ENCODE measurements at places on chromosomes 3 and 15.

GRCh38 chr3:116614795-116615362 is 94.7 kb upstream of the TUSC7 start:
- DNase-seq = no peak

DNA sequence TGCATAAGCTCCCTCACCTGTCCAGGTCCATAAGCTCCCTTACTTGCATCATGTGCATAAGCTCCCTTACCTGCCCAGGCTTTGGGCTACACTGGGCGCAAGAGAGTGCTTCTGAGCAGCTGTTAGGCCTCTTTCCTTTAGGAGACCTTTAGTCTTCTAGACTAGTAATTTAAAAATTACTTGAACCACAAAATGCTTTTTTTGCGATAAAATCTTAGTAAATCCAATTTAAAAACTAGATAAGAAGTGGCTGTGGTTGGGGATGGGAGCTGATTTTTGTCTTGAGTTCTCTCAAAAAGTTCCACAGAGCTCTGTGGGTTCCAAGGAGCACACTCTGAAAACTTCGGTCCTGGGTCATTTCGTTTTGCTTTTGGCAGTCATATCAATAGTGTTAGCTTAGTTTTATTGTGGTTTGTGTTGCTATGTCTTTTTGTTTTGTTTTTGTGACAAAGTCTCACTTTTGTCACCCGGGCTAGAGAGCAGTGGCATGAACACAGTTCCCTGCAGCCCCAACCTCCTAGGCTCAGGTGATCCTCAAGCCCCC is 6.7 kb downstream of the CEMIP start:
- no peak for DNase-seq

- DNase-seq = no peak
These were observed 154.0 kb upstream of the BCL6 start for GRCh38 chr3:187899246-187899645.

GRCh38 chr15:75063889-75064288 is 40.5 kb downstream of the PPCDC start:
- no peak for DNase-seq

- DNase-seq = no peak
These were observed 44.7 kb downstream of the FAM43A start for GRCh38 chr3:194730365-194730764.

DNA sequence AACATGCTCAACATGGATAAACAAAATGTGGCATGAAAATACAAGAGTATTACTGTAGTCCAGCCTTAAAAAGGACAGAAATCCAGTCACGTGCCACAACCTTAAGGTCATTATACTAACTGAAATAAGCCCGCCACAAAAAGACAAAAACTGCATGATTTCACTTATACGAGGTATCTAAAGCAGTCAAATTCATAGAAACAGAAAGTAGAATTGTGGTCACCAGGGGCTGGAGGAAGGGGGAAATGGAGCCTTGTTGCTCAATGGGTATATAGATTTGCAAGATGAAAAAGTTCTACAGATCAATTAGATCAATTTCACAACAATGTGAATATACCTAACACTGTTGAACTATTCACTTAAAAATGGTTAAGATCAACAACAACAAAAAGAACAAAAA is 7.4 kb downstream of the GLB1 start:
- no peak for DNase-seq

DNA sequence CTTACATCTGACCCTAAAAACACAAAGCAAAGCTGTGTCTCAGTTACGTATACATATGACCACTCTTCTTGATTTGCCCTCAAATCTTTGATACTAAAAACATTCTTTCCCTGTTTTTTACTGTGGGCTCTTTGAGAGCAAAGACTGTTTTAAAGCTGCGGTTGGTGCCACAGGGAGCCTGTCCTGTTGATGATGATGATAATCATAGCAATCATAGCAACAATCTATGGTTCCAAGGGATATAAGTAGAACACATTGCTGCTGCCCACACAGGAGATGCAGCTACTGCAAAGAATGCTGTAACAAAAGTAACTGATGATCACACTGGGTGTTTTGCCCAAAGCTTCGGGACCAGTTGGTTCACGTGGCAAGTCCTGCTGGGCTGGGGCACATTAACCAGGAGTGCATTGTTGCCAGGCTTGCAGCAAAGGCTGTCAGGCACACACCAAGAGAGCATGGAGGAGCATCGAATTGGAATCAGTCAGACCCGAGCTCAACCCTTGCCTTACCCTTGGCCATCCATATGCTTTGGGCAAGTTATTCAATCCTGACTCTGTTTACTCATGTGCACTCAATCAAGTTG is 131.4 kb upstream of the EIF1B start:
- DNase-seq = no peak
